ENCODE measurements at places on chromosomes 13 and 19.

GRCh38 chr13:35567406-35567980 lies 91.0 kb upstream of the MAB21L1 start:
- no peak for DNase-seq

- DNase-seq, result no peak
Observed at GRCh38 chr13:109191413-109191812, 562.0 kb downstream of the MYO16 start.

DNA sequence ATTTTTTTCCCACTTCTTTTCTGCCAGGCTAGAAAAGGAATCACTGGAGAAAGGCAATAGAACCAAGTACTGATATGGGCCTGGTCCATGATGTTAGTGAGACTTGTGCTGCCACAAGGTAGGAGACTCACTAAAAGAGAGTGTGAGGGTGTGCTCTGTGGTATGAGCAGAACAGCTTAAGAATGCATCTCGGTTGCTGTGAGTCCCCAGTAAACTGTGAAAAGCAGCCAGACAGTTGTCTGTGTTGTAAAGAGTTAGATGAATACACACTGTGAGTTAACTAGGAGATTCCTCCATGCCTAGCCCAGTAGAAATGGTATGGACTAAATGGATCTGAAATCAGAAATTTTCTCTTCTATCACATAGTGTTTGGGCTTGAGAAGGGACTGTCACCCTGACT lies 1177.3 kb upstream of the MIR17HG start:
- no peak for DNase-seq

GRCh38 chr19:52007451-52007805 lies 583 bp downstream of the ZNF615 start:
- DNase-seq, result no peak

DNA sequence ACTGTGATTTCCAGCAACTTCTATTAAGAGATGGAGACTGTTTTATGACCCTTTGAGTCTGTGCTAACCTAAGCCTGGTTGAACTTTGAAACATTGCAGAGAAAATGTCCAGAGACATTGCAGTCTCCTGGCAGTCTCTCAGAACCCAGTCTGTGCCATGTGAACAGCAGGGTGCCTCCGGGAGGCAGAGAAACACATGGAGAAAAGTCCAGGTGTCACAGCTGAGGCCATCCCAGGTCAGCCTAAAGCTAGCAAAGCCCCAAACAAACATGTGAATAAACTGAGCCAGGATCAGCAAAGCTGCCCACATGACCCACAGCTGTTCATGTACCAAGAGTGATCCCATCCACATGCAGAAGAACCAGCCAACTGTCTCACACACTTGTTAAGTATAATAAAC lies 7.8 kb downstream of the CYP4F11 start:
- no peak for DNase-seq

DNA sequence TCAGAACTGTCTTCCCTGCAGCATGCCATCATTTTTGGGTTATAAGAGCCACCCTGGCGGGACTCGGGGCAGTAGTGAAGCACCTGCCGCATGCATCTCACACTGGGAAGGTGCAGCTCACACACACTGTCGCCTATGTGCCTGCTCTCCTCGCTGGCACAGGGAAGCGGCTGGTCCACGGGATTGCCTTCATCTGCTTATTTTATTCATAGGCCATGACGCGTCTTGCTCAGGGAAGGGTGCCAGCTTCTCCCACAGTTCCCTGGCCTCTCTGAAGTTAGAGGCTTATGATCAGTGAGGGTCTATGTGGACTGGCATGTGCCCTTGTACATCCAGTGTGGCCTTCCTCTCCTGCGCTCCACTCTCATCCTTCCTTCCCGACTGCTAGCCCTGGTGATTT lies 150.0 kb downstream of the KLF12 start:
- DNase-seq, result no peak

- peak; percentile 94 for DNase-seq
Observed at GRCh38 chr19:49690656-49691242, at the start of gene CPT1C. CPT1C (plus strand) TSS chr19:49691116; CDS start chr19:49692253, 1,137 bp downstream.

GRCh38 chr19:18507021-18507726 lies 14.7 kb downstream of the ELL start:
- no peak for DNase-seq

DNA sequence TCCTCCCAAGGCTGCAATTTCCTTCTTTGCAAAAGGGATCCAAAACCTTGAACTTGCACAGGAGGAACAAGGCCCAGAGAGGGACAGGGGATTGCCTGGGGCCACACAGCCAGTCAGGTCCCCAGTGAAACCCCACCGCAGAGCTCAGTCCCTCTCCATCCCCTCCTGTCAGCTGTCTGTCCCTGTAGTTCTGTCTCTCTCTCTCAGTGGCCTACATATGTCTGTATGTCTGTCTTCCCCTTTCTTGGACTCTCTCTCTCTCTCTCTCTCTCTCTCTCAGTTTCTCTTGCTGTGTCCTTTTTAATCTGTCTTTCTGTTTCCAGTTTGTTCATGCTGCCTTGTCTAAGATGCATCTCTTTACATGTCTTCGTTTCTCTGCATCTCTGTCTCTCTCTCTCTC lies 11.5 kb downstream of the CEACAM19 start:
- DNase-seq, result no peak

DNA sequence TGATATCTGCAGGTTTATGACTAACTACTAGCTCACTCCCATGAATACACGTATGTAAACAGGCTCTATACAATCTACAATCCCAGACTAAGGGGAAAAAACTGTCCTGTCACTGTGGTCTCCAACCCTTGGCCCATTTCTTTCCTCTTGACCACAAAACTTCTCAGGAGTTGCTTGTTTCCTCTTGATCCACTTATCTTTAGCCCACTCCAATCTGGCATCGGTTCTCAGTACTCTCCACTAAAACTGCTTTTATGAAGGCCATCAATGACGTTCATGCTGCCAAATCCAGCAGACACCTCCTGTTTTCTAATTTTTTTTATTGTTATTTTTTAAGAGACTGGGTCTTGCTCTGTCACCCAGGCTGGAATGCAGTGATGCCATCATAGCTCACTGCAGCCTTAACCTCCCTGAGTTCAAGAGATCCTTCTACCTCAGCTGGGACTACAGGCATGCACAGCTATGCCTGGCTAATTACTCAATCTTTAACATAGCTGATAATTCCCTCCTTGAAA lies 31.9 kb upstream of the USPL1 start:
- no peak for DNase-seq

GRCh38 chr13:50711996-50712395 lies 131.5 kb downstream of the DLEU7 start:
- no peak for DNase-seq

GRCh38 chr19:4977299-4978174 lies 8.6 kb downstream of the KDM4B start:
- DNase-seq, result peak; percentile 75

Data from D721Med (cell line).